ENCODE measurements at places on chromosomes 16 and 17. TPM values are rescaled to one million over a fixed set of nuclear protein-coding genes. Genes with fewer than 3 reads are reported as not detected.

The CCL5 gene
- polyA plus RNA-seq, result 1.2 TPM

The SEPTIN12 gene
- not detected for polyA plus RNA-seq

The CNGB1 gene
- 0.03 TPM for polyA plus RNA-seq

The PPL gene
- polyA plus RNA-seq, result 1.1 TPM

The ZKSCAN2 gene
- 5.0 TPM for polyA plus RNA-seq

The CA10 gene
- polyA plus RNA-seq, result 3.7 TPM

The ENGASE gene
- polyA plus RNA-seq, result 17.9 TPM

The KRTAP17-1 gene
- polyA plus RNA-seq, result not detected

GRCh38 chr16:85378145-85379040 is 234.7 kb upstream of the GSE1 start:
- DNase-seq, result no peak

DNA sequence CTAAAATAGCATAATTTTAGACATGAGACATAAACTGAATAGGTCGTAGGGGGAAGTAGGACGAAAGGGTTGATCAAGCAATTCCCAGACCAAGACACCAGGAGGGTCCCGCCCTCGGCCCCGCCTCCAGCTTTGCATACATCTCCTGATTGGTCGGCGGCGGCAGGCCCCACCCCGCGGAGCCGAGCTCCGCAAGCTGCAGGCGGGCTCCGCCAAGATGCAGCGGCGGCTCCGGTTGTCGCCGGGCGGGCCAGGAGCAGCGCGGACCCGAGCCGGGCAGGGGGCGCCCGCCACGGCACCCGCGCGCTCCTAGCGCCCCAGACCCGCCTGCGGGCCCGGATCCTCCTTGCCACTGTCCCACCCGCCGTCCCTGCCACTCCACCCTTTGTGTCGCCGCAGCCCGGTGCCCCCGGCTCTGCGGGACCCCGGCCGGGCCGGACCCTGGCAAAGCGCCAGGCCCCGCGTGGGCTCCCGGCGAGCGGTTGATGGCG is at the start of gene CDR2L:
TSS of gene CDR2L (plus strand) at position 215 of the 491 bp plus-strand sequence. CDS start 412 bp downstream, outside the sequence.
- peak; percentile 89 for DNase-seq

GRCh38 chr16:89564476-89565255 is 4.2 kb downstream of the RPL13 start:
- no peak for DNase-seq

GRCh38 chr16:48182979-48183537 is 27.3 kb upstream of the ABCC12 start:
- no peak for DNase-seq

DNA sequence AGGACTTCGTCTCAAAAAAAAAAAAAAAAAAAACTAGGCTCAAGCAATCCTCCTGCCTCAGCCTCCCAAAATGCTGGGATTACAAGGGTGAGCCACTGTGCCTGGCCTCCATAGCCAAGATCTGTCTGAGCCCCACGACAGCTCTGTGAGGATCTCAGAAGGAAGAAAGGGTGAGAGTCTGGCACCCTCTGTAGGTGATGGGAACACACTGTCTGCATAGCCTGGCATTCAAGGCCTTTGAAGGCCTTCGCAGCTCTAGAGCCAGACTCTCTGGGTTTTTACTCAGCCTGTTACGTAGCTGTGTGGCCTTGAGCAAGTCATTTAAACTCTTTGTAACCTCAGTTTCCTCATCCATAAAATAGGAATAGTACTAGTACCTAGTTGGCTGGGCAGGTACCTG is 6.3 kb upstream of the XPO6 start:
- no peak for DNase-seq

DNA sequence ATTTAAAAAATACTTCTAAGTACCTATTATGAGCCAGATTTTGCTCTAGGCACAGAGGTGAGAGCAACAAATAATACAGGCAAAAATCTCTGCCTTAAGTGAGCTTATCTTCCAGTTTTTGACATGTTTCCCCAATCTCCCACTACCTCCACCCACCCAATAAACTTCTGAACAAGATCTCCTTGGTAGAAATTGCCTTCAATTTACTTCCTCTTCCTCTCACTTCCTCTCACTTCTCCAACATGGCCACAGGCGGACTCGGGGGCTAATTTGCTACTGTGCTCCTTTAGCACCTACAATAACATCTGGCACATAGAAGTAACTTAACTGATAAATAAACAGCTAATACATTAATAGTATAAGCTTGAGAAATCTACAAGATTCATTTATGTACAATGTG is 82.6 kb downstream of the CACNG1 start:
- no peak for DNase-seq
